CD14-positive monocyte (primary cell): ENCODE measurements at places on chromosomes 5 and 9. TPM values are rescaled to one million over a fixed set of nuclear protein-coding genes. Genes with fewer than 3 reads are reported as not detected.
A peak's percentile ranks its signal among the peaks of the same experiment; 100 is the strongest.

- peak; percentile 56 for DNase-seq
These were observed at the start of gene FAM13B for GRCh38 chr5:138032572-138033385. TSS of gene FAM13B (minus strand) at chr5:138033079. CDS start at chr5:138019111, 13,968 bp downstream.

DMAC1 gene
- polyA plus RNA-seq, result 3.0 and 6.1 TPM in 2 replicates

- DNase-seq, result no peak
These were observed 45.4 kb downstream of the HMCN2 start for GRCh38 chr9:130311003-130311402.

PCDHB13 gene
- not detected for polyA plus RNA-seq

SLC9A3 gene
- 0.42 TPM for polyA plus RNA-seq

GRCh38 chr5:110195288-110195687, 505.6 kb downstream of the MAN2A1 start:
- no peak for DNase-seq

GRCh38 chr5:81717860-81718259, 33.0 kb downstream of the SSBP2 start:
- no peak for DNase-seq
